Transverse colon (tissue), 4 donors: ENCODE measurements at places on chromosomes 1 and 21.

GRCh38 chr1:188689542-188689941, 1788.1 kb downstream of the BRINP3 start:
- DNase-seq, result no peak

DNA sequence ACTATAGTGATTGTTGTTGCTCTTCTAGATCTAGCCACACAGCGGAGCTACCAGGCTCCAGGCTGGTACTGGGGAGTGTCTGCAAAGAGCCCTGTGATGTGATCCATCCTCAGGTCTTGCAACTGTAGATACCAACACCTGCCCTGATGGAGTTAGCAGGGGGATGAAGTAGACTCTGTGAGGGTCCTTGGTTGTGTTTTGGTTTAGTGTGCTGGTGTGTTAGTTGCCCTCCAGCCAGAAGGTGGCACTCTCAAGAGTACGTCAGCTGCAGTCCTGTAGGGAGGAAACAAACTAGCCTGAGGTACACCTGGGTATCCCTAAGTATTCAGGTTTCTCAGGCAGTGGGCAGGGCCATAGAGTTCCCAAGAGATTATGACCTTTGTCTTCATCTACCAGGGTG, 81.2 kb upstream of the TMPRSS2 start:
- DNase-seq, result no peak

GRCh38 chr1:180181996-180182642, 27.4 kb downstream of the QSOX1 start:
- no peak for DNase-seq

DNA sequence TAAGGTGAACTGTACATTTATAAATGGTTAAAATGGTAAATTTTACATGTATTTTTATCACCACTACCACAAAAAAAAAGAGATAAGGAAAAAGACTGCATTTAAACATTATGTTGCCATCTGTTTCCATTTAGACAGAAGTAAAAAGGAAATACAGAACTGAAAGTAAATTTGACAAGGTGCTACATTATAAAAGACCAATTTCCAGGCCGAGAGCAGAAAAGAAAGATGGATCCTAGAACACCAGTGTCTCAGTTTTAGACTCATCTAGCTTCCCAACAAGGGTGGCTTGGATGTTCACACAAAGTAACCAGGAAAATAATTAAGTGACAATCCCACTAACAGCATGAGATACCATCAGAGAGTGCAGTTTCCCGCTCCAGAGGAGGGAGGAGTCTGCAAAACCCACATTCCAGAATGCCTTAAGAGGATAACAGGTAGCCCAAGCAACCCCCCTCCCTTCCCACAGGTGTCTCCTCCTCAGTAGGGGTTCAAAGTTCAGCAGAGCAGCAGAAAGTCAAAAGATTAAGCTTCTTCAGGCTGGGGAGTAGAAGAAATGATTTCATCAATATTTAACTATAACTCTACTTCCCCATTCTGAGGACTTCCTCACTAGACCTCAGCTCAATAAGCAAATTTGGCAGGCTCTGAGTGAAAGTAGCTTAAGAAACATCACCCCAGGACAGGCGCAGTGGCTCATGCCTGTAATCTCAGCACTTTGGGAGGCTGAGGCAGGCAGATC, 11.8 kb downstream of the TPM3 start:
- peak; percentile 32 for DNase-seq

- DNase-seq, result peak; percentile 60
Measured at GRCh38 chr1:42973286-42973685, 14.6 kb upstream of the SLC2A1 start.
